Stimulated activated CD4-positive, alpha-beta T cell treated with anti-CD3 and anti-CD28 coated beads, Interleukin-1b, Interleukin-23, amount 100 ng/mL, for 1 hour (primary cell): ENCODE measurements at places on chromosomes 12 and 14.

DNA sequence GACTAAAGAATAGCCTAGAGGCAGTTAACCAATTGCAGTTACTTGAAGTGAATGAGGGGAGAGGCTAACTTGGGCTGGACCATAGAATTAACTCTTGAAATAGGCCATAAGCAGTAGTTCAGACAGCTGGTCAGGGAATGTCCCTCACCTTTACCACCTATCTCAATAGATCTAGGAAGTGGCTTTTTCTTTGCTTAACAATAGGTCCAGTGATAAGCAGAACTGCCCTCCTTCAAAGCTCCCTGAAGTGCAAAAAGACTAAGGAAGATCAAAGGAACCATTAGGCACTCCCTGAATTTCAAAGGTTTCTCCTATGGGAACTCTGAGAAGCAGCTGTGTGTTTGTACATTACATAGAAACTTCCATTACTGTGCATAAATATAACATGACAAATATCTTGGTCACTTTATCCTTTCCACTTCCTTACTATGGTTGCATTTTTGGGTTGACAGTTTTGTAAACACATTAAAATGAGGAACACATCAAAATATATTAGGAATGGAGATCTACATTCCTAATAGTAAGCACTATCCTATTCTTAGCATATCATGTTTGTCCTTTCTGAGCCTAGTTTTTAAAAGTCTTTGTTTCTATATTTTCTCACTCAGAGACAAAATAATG is 7.2 kb upstream of the NAA30 start:
- DNase-seq = no peak

- no peak for DNase-seq
Measured at GRCh38 chr14:72894623-72895378, 900 bp upstream of the DPF3 start.

DNA sequence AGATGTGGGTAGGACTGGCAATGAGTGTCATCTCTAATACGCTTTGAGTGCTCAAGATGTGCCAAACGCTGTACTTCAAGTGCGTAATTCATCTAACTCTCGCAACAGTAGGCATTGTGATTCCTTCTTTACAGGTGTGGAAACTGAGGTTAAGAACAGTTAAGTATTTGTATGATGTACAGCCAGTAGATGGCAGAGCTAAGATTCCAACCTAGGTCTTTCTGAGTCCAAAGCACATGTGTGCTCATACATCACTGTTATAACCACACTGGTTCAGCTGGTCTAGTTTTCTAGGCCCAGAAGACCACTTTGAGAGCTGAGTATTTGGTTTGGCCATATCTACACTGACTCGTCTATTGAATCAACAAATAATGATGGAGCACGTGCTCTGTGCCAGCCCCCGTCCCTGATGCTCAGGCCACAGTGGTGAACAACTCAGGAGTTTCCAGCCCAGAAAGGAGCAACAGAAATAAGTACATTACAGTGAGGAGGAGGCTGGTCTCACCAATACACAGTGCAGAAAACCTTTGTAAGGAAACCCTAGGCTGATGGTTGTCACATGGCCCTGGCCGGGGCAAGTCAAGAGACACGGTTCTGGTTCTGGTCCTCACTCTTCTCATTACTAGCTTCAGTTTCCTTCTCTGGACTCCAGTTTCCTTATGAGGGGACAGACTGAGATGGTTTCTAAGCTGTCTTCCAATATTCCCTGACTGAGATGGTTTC is 69.3 kb upstream of the SCN8A start:
- no peak for DNase-seq

DNA sequence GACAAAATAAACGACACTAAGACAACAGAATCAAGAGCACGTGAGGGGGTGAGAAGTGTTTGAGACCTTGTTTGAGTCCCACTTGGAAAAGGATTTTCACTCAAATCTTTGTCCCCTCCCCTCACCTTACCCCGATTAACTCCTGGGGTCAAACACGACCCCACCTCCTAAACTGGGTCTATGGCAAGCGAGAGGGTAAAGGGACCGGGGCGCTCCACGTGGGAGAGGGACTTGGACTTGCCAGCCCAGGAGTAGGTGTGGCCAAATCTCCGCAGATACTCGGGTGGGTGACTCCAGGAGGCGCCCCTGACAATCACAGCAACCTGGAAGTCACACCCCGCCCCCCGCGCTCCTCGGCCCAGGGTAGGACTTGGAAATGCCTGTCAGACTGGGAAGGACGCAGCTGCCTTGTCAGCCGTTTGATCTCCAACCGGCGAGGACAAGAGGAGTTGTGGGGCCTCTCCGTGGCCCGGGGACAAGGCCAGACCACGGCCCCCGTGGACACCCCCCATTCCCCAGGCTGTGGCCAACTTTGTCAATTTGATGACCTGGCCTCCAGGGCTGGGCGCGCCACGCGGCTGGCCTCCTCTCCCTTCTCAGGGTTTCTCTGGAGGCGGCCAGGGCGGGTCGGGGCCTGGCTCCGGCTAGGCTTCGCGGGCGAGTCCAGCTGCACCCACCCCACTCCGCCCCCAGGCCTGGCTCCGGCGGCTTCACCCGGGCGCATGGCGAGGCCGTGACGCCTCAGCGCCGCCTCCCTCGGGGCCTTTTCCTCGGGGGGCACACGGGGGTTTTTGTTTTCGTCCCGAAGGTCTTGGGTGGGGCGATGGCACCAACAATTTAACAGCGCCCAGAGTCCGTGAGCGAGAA is 1.1 kb upstream of the BCL11B start:
- DNase-seq = no peak

- no peak for DNase-seq
Measured at GRCh38 chr14:105315941-105316576, 1.5 kb downstream of the PACS2 start.

DNA sequence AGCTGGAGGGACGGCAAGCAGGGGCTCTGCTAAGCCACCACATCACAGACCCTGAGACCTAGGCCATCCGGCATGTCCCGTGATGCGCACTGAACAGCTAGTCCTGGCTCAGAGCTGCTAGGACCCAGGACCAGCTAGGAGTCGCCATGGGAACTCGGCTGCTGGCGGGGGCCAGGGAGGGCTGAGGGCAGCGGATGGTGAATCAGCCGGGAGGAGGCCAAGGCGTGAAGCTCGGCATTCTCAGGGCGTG is 5.1 kb downstream of the AHNAK2 start:
- no peak for DNase-seq

DNA sequence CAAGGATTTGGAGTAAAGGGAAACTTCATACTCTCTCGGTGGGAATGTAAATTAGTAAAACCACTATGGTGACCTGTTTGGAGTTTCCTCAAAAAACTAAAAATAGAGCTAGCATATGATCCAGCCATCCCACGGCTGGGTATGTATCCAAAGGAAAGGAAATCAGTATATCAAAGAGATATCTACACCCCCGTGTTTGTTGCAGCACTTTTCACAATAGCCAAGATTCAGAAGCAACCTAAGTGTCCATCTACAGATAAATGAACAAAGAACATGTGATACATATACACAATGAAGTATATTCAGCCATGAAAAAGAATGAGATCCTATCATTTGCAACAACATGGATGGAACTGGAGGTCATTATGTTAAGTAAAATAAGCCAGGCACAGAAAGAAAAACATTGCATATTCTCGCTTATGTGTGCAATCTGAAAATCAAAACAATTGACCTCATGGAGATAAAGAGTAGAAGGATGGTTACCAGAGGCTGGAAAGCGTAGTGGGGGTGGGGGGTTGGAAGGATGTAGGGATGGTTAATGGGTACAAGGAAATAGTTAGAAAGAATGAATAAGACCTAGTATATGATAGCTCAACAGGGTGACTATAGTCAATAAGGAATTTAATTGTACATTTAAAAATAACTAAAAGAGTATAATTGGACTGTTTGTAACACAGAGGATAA is 468.0 kb downstream of the BCAT1 start:
- no peak for DNase-seq

DNA sequence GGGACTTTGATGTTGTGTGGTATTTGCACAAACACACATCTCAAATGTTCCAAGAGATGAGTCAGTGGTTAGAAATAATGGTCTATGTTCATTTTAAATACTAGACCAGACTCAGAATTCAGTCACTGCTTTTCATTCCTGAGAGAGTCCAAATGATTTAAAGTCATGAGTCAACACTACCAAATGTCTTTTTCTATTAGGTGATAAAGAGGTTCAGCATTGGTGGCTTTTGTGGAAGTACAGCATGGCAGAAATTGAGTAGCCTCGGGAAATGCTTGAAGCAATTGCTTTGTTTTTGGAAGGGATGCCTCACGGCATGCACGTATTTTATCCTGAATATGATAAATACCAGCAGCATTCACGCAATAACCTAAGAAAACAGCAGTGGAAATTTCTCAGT is 115.7 kb downstream of the DIO2 start:
- no peak for DNase-seq

GRCh38 chr14:39154594-39155189 is 15.4 kb downstream of the TRAPPC6B start:
- no peak for DNase-seq

GRCh38 chr12:19461999-19462398 is 22.7 kb downstream of the AEBP2 start:
- DNase-seq = no peak

- no peak for DNase-seq
Measured at GRCh38 chr14:71175491-71175890, 268.2 kb downstream of the PCNX1 start.
